DND-41 (cell line): ENCODE measurements at places on chromosomes 6 and 20.

GRCh38 chr6:43292763-43293318, 5.2 kb upstream of the SLC22A7 start:
- DNase-seq = no peak
- H3K27ac ChIP-seq = no peak overlapping the region
- H3K4me3 ChIP-seq = no peak overlapping the region
- no peaks in the 10 kb centered on the region for H3K36me3 ChIP-seq
- H3K4me1 ChIP-seq = no peaks in the 10 kb centered on the region

DNA sequence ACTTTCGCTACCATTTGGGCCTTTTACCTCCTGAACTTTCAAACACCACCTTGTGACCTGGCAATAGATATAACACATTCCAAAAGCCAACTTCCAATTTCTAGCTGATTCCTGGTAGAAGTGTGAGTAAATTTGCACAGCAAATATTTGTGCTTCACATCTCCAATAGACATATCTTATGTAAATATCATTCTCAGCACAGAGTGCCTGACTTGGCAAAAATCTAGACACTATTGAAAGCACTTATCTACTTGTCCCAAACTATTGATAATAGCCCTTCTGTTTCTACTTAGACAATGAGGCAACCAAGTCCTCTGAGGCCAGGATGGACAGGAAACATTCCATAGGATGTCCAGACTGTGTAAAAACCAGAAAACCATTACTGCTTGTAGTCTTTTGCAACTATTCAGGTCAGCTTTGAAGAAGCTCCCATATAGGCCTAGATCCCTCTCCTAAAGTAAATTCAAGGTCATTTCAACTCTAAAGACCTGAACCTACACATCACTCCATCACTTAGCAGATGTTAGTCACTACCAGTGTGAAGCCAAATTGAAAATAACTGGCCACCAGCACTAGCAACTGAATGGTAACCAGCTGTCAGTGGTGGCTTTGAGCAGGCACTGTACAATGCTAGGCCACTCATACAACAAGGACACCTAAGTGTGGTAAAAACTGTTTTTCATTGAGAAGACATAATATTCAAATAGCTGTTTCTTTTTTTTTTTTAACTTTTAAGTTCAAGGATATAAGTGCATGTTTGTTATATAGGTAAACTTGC, 95.3 kb upstream of the RSPO3 start:
- no peak for DNase-seq
- H3K27me3 ChIP-seq = no peaks in the 10 kb centered on the region
- no peaks in the 10 kb centered on the region for H3K4me1 ChIP-seq
- no peaks in the 10 kb centered on the region for H3K36me3 ChIP-seq

- no peak overlapping the region for H3K27ac ChIP-seq
- no peaks in the 10 kb centered on the region for H3K27me3 ChIP-seq
- H3K36me3 ChIP-seq = no peaks in the 10 kb centered on the region
- peaks cover 29% of the 10 kb centered on the region for H3K4me1 ChIP-seq
- H3K4me3 ChIP-seq = no peak overlapping the region
- no peak for DNase-seq
Measured at GRCh38 chr6:52417675-52418111, 2.4 kb upstream of the EFHC1 start.

DNA sequence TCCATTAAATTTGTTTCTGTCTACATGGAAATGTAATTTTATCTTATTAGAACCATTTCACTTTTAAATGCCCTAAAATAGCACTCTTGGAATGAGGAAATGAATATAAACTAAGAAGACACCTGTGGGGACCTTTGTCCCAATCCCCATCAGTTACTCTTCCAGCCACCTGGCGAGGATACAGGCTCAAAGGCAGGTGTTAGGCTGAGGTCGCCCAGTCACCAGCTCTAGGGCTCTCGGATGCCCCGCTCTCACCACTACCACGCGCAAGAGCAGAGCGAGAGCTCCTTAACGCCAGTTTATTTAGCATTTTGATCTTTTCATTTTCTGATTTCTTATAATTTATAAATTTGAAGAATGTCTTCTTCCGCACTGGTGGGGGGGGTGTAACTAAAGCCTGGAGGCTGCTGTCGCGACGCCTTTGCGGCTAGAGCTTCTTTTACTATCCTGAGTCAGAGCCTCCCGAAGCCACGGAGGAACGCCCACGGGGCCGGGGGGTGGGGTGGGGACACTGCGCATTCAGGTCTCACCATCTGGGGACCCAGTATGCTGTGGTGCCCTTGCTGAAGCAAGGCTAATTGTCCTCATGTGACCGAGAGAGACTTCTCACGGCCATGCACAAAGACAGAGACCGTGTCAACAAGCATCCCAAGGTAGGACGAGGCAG, 38.7 kb upstream of the AFDN start:
- no peak for DNase-seq
- no peak overlapping the region for H3K4me3 ChIP-seq

- no peak overlapping the region for H3K4me3 ChIP-seq
- DNase-seq = no peak
- no peaks in the 10 kb centered on the region for H3K36me3 ChIP-seq
- H3K27me3 ChIP-seq = no peaks in the 10 kb centered on the region
- H3K27ac ChIP-seq = no peak overlapping the region
Measured at GRCh38 chr6:129501740-129502660, 208.0 kb downstream of the ARHGAP18 start.

- H3K4me1 ChIP-seq = no peaks in the 10 kb centered on the region
- H3K36me3 ChIP-seq = no peaks in the 10 kb centered on the region
- H3K27ac ChIP-seq = no peak overlapping the region
- H3K4me3 ChIP-seq = no peak overlapping the region
- no peak for DNase-seq
Measured at GRCh38 chr20:14383335-14383734, 45.9 kb upstream of the FLRT3 start.

DNA sequence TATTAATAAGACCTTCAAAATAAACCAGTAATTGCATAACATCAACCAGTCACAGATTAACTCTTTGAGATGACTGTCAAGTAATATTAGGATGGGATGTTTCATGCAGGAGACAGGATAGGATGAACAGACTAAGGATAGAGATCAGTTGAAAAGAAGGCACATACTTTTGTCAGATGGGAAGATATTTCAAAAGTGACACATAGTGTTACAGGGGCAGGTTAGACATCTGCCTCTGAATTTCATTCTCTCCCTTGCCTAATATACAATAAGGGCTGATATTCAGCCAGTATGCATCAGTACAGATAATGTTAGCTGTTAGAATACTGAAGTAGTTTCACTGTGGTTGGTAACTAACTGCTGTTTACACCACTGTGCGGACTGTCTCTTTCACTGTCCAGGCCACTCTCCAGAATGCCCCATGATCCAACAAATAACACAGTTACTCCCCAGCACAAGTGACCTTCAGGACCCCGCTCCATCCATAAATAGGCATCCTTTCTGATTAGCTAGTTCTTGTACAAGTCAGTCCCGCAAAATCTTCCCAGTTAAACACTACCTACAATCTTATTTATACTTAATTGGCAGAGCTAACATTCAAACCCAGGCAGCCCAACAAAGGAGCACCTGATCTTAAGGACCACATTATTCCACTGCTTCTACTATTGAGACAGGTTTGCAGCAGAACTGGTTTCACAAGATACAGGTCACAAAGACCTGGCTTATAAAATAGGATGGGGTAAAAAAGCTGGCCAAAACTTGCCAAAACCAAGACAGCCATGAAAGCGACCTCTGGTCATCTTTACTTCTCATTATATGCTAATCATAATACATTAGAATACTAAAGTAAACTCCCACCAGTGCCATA, 21.9 kb upstream of the PLN start:
- H3K27me3 ChIP-seq = no peaks in the 10 kb centered on the region
- no peaks in the 10 kb centered on the region for H3K4me1 ChIP-seq
- H3K27ac ChIP-seq = no peak overlapping the region
- peaks cover 20% of the 10 kb centered on the region for H3K36me3 ChIP-seq
- no peak overlapping the region for H3K4me3 ChIP-seq

DNA sequence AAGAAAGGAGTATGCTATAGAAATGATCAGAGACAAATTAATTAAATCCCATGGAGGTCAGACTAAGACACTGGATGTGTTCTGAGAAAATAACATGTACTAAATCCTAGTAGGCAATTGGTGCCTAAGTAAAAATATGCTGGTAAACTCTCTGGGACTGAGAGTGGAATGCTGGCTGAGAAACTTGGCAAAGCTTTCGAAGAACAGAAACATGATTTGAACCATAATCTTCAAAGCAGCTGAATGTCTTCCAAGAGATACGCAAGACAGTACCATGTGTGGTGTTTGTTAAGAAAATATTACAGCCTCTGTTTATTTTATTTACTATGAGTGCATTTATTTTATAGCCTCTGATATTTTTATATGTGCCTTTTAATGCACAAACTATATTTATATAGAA, 55.2 kb downstream of the EFHC1 start:
- H3K4me1 ChIP-seq = no peaks in the 10 kb centered on the region
- no peak for DNase-seq
- H3K4me3 ChIP-seq = no peak overlapping the region
- no peak overlapping the region for H3K27ac ChIP-seq
